Esophagus muscularis mucosa (tissue), 4 donors: ENCODE measurements at places on chromosomes 3 and 15. TPM values are rescaled to one million over a fixed set of nuclear protein-coding genes. Genes with fewer than 3 reads are reported as not detected.

The ANKRD63 gene
- total RNA-seq, result not detected

The CPN2 gene
- total RNA-seq, result not detected

GRCh38 chr3:65811892-65812291 is 226.8 kb downstream of the MAGI1 start:
- DNase-seq, result no peak

DNA sequence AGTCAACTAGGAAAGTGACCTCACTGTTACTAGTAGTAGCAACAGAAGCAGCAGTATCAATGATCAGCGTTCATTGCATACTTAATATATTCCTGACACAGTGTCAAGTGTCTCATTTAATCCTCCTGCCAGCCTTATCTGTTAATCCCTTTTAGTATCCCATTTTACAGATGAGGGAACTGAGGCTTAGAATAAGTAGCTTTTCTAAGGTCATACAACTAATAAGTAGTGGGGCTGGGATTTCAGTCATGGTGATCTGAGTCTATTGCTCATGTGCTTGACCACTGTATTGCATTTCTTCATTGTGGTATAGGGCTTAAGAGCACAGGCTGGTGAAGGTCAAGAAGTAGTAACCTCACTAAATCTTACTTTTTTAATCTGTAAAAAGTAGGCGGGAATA is 233.6 kb downstream of the PTPRG start:
- DNase-seq, result no peak

DNA sequence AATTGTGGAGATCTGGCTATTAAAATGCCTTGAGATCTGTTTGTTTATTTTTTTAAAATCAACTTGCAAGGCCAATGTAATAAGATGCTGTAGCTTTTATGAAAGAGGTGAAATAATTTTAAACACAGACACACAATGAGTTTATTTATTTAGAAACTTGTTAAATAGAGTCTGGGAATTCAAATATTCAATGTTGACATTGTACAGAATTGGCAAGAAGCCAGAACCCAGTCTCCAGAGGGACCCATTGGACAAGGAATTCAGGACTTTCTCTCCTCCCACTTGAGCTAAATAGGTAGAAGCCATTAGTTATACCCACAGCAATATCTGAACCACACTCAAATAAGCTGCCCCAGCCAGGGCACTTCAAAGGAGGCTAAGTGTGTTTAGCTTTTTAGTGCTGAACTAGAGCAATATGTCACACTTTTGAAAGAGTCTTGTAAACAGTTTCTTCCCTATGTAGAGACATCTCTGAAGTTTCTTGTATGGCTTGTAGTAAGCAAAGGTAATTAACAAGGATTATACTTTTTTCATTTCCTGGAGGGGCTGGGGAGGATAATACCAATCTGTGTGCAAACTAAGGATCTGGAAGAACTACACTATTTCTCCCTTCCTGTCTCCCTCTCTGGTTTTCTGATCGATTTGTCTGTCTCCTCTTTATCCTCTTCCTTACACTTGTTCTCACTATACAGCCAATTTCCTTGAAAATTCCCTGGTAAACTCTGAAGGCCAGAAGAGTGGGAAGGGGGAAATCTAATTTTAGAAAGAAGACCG is 6.0 kb downstream of the MECOM start:
- no peak for DNase-seq

- no peak for DNase-seq
Observed at GRCh38 chr3:113094337-113095221, 103.8 kb downstream of the GTPBP8 start.

DNA sequence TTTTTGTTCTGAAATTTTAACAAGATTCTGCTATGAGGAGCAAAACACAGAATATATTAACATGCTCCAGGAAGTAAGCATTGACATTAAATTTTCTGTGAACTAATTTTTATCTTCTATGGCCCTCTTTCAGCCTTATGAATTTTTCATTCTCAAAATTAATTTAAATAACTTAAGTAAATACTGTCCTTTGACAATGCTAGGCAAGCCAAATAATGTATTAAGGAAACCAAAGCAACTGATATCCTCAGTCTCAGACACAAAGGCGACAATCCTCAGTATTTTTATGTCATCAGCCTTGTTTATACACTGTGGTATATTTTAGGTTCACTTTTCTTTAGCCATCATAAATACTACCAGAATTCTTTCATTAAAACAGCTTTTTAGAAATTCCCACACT is 159.8 kb downstream of the CGGBP1 start:
- no peak for DNase-seq

- no peak for DNase-seq
Observed at GRCh38 chr15:53962646-53963561, 15.3 kb upstream of the UNC13C start.
